Activated T-helper 9 cell treated with anti-CD3 and anti-CD28 coated beads, Interleukin-2, amount 50 U/mL, for 16 hours (primary cell): ENCODE measurements at places on chromosomes 7 and 10.

GRCh38 chr10:19498393-19499290 lies 317.6 kb upstream of the PLXDC2 start:
- no peak for DNase-seq

- DNase-seq, result no peak
Observed at GRCh38 chr10:13425397-13425796, 77.3 kb upstream of the SEPHS1 start.

- no peak for DNase-seq
Observed at GRCh38 chr10:127462643-127463295, 86.3 kb upstream of the NPS start.

GRCh38 chr10:33655921-33656320 lies 321.5 kb upstream of the NRP1 start:
- DNase-seq, result no peak

- no peak for DNase-seq
Observed at GRCh38 chr7:75905785-75906604, 9.0 kb upstream of the POR start.

DNA sequence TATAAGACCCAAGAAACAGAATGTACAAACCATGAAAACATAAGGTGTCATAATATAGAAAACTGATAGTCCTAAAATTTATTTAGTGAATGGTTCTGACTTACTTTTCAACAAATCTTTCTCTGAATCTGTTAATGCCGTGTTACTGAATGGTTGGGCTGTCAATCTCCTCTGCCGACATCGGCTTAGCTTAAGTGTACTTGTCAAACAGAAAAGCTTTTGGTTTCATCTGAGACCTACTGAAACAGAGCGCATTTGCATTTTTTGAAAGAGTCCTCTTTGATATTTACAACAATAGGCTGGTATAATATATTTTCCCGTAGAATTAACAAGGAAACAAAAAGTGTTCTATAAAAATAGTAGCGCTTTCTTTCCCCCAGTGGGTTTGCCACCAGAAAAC lies 120.9 kb upstream of the ZNF804B start:
- DNase-seq, result no peak
